ENCODE measurements at places on chromosomes 13 and 19.
A peak's percentile ranks its signal among the peaks of the same experiment; 100 is the strongest.

DNA sequence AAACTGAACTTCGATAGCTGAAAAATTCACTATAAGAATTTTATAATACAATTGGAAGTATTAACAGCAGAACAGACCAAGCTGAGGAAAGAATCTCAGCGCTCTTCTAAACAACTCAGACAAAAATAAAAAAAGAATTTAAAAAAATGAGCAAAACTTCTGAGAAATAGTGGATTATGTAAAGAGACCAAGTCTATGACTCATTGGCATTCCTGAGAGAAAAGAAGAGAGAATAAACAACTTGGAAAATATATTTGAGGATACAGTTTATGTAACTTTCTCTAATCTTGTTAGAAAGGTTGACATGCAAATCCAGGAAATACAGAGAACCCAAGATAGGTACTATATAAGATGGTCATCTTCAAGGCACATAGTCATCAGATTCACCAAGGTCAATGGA lies 25.4 kb downstream of the SLC25A15 start:
- no peak for DNase-seq

DNA sequence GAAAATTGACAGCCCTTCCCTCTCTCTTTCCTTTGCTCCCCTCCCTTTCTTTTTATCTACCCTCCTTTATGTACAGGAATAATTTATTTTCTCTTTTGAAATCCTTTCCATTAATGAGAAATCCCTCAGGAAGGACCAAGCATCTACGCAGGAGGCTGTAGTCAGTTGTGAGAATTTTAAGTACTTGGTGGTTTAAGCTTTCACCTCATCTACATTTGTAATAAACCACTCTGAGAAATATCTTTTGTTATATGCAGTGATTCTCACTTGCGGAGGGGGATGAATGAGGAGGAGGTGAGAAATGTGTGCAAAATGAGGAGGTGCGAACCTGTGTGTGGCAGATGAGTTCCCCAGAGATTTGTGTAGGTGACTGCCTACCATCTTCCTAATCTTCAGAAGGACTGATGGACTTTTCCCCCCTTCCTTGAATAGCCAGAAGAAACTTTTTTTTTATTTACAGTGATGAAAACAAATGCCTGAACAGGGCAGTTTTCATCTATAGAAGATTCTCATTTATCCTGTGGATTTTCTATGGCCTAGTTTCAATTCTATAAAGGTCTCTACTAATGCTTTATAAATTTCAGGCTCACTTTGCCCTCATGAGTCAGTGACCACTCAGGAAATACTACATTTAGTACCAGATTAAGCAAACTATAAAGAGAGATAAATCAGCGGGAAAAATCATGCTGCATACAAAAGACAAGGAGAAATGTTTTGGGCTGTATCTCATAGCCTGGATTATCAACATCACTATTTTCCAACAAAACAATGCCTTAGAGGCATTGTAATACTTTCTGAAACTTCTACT lies 118.3 kb downstream of the LHFPL6 start:
- DNase-seq = no peak

- no peak for DNase-seq
These were observed 333.6 kb downstream of the DLEU7 start for GRCh38 chr13:50509771-50510441.

DNA sequence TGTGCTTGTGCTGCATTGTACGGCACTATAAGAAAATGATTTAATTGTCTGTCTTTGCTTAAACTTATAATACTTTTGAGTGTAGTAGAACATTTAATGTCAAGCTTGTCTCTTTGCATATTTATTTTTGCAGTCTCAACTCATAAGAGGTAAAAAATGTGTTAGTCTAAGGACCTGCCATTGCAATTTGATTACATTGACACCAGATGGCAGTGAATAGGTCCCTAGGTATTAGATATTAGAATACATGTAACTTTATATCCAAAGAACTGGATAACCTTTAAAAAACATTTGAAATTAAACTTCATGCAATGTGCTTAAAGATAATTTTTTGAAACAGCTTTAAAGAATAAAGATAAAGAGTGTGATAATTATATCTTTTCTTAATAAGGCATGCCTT lies 1421.3 kb downstream of the OLFM4 start:
- no peak for DNase-seq

- no peak for DNase-seq
These were observed 23.2 kb downstream of the C13orf46 start for GRCh38 chr13:113950451-113951245.

- DNase-seq = no peak
These were observed 39.9 kb upstream of the VWA8 start for GRCh38 chr13:42000846-42001245.

DNA sequence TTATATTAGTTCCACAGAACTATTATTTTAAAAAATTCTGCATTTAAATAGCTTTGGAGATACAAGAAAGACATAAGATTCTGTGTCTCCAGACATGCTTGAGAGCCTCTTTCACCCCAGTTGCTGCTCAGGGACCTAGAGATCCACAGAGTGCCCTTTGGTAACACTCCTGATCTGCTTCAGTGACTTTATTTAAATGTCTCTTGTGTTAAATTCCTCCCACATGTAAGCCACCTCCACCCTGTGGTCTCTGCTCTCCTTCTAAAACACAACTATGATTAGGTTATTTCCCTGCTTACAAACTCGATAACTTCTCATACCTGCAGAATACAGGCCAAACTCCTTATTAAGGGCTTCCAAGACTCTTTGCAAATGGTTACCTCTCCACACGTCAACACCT lies 141.0 kb downstream of the RFC3 start:
- DNase-seq = no peak

DNA sequence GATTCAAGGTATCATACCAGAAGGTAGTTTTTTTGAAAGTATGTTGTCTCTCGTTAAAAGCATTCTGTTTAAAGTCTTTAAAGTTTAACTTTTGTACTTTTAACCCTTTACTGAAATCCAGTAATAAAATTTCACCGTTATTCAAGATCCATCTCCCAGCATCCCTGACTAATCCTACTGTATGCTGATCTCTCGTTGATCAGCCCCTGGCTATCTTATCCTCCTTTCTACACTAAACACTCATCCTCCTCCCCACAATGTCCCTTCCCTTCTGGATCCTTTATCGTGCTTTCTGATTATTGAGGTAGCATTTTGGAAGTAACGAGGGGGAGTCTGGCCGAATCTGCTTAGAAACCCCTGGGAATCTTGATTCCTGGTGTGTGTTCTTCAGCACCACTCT lies 1.3 kb downstream of the TPP2 start:
- no peak for DNase-seq

- no peak for DNase-seq
These were observed 5.3 kb upstream of the PTPRS start for GRCh38 chr19:5345895-5346386.

GRCh38 chr19:57441979-57442752 lies 7.0 kb downstream of the ZNF749 start:
- DNase-seq = no peak

- no peak for DNase-seq
These were observed 1430.7 kb upstream of the PCDH20 start for GRCh38 chr13:62846302-62846701.

GRCh38 chr19:32032561-32032960 lies 312.8 kb upstream of the ZNF507 start:
- no peak for DNase-seq

DNA sequence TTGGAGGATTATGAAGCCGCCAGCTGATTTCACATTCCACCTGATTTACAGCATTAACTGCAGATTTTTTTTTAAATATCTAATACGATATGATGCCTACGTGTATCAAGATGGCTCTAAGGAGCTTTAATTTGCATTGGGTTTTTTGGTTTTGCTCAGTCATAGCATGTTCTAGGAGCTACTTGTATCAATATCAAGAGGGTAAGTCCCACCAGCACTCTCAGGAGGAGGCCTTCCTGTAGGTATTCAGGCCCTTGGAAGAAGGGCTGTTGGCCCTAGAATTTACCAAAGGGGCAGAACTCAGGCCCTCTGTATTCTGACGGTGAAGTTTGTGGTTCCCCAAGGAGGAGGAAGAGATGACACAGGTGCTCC lies 97.2 kb upstream of the IPO5 start:
- DNase-seq = no peak

GRCh38 chr19:15859187-15859586 lies 38.7 kb downstream of the CYP4F2 start:
- DNase-seq = no peak

- peak; percentile 44 for DNase-seq
These were observed 330.3 kb upstream of the MIR17HG start for GRCh38 chr13:91017031-91017668.

GRCh38 chr19:56504581-56504980 lies 3.1 kb upstream of the ZNF471 start:
- no peak for DNase-seq
